HAP-1 (cell line): ENCODE measurements at places on chromosomes 6 and 20.

DNA sequence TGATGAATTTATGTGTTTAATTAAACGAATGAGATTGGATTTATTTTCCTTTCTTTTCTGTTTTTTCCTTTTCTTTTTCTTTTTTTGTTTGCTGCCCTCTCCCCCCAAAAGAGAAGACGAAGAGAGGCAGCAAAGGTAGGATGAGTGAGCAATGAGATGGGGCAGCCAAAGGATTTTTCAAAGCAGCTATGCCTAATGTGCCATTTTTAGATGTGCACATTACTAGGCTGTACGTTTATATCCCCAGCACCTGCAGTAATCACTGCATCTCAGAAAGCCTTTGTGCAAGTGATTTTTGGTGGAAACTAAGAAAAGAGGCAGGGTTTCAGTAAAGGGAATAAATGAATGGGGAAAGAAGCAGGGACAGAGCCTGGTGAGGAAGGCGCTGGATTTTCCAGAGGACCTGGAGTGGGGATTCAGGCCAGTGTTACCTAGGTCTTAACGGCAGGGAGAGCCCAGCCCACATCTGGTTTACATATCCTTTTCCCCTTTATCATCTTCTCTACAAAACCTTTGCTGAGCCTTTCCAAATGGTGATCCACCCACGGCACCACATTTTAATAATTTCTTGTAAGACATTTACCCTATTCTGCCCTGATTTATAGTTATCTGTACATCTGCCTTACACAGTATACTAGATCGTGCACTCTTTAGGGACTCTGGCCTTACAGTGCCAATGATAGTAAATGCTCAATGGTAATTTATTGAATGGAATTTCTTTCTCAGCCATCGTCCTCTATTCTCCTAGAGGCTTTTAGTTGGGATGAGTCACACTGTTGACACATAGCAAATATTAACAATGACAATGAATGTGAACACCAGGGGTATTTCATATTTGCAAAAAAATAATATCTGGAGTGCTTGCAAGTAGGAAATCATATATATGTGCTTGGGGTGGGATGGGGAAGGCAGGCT is 38.3 kb upstream of the ATXN1 start:
- DNase-seq: no peak

GRCh38 chr20:21189761-21190523 is 64.1 kb downstream of the KIZ start:
- DNase-seq: peak; percentile 80

GRCh38 chr6:5640614-5641013 is 366.1 kb downstream of the NRN1 start:
- no peak for DNase-seq

DNA sequence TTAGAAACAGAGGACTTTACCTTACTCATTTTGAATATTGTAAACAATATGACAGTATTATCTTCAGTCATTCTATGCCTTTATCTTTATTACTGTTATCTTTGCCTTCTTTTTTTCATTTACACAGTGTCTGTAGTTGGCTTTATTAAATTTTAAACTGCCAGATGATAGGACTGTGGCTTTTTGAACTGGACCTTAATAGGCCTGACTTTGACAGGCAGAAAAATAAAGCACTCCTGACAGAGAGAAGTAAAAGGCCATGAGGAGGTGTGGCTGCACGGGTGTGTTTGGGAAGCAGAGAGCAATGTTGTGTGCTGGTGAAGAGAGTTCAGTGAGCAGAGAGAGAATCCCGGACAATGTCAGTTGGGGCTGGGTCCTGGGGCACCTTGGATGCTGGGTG is 7.8 kb downstream of the TRIM40 start:
- no peak for DNase-seq

- DNase-seq: peak; percentile 94
Observed at GRCh38 chr20:63973636-63974401, 4.1 kb upstream of the ZNF512B start.

DNA sequence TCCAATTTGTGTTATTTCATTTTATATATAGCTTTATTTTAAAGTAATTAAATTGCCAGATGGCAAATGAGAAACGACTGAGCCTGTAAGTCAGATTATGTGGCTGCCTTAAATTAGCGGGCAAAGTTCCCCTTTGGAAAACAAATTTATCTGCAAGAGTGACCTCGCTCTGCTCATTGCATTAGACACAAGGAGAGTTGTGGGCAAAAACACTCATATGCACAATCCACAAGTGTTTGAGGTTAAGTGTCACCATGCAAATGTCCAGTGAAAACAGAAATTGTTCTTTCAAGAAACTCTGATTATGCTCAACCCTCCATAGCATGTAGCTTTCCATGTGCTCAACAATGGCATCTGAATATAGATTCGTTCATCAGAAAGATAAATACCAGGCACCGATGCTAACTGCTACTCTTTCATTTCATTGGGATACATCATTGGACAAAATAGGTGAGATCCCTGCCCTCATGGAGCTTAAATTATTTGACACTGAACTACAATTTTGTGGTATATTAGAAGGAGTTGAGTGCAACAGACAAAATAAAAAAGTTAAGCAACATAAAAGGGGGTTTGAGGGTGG is 1.7 kb upstream of the NHSL1 start:
- no peak for DNase-seq

DNA sequence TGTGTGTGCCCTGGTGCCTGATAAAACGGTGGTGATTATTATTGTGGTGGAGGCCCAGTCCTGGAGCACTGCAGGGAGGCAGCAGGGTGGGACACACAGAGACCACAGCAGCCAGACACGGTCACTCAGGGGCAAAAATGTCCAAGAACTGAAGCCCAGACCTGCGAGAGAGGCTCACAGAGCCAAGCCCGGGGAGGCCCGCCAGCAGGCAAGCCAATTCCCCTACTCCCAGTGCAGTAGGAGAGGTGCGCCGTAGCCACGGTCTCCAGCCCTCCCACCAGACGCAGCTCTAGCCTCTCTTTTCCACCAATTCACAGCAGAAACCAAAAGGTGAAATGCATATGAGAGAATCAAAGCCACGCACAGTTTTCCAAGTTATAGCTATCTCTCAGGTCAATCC is 179.4 kb upstream of the TAB2 start:
- DNase-seq: no peak

DNA sequence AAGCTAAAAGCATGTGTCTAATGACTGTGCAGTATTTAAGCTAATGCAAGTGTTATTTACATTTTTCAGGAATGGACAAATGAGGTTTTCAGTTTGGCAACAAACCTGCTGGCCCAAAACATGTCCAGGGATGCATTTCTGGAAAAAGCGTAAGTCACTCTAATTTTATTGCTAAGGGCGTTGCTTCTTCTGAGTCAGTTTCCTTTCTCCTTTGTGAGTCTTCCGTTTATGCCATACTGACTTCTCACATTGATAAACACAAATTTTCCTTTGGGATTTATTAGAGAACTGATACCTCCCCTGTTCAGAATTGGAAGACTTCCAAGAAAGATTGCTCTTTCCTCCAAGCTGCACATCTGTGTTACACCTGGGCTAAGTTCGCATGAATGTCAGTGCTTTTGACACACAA is 422.9 kb upstream of the PLCB4 start:
- no peak for DNase-seq

DNA sequence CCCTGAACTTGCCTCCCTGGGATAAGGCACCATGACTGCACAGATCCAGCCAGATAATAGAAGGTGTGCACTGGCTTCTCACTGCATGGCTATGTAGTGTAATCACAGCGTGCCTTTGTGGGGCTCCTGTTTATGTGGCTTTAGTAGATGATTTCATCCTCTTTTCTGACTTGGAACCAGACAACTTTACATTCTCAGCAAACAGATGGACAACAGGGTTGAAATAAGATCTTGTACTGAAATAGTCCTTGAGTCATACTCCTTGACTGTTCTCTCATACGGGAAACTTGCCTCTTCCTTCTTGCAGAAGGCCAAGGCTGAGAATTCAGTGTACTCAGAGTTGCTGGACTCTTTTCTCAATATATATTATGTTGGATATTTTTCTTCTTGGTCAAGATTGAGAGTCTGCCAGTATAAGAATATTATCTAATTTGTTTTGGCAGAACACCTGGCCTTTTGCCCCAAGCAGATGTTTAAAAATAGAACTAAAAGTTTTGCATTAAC is 25.0 kb upstream of the RNF144B start:
- no peak for DNase-seq

DNA sequence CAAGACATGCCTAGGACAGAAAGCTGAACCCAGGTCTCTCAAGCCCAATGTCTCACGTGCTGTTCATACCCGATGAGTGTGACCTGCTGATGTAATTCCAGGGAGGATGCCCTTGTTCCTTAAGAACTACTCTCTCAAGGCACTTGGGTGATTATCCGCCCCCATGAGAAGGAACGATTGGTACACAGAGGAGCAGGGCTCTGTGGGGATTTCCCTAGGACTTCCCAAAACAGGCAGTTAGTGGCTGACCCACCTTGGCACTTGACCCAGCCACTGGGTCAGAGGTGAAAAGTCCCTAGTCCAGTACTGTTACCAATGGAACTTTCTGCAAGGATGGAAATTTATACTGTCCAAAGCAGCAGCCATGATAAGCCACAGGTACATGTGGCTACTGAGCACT is 9.2 kb upstream of the BPIFB6 start:
- no peak for DNase-seq

- no peak for DNase-seq
Observed at GRCh38 chr6:14723535-14724086, 522.3 kb upstream of the JARID2 start.

DNA sequence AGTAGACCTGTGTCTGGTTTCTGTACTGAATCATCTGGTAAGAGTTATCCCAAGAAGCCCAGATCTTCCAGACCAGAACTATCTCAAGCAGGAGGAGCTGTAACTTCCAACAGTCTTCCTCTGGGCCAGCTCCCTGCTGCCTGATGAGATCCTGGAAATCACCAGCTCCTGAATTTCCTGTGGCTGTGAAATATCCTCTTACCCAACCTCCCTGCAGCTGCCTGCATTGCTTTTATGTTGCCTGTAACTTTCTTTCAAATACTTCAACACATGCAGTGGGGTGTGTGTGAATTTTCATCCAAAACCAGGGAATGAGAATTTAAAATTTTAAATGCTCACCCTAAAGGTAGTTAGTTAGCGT is 160.5 kb upstream of the LAMP5 start:
- no peak for DNase-seq

GRCh38 chr6:56727097-56727850 is 84.6 kb upstream of the DST start:
- DNase-seq: no peak

DNA sequence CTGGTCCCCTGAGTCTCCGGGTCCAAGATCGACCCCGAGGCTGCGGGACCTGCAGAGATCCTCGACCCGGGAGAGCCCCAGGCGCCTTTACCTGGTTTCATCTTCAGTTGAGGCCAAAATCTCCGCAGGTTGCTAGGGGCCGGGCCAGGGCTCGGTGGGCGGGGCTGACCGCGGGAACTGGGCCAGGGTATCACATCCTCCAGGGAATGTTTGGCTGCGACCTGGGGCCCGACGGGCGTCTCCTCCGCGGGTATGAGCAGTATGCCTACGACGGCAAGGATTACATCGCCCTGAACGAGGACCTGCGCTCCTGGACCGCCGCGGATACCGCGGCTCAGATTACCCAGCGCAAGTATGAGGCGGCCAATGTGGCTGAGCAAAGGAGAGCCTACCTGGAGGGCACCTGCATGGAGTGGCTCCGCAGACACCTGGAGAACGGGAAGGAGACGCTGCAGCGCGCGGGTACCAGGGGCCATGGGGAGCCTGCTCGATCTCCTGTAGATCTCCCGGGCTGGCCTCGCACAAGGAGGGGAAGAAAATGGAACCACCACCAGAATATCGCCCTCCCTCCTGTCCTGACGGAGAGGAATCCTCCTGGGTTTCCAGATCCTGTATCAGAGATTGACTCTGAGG is 53.8 kb upstream of the POLR1H start:
- no peak for DNase-seq

DNA sequence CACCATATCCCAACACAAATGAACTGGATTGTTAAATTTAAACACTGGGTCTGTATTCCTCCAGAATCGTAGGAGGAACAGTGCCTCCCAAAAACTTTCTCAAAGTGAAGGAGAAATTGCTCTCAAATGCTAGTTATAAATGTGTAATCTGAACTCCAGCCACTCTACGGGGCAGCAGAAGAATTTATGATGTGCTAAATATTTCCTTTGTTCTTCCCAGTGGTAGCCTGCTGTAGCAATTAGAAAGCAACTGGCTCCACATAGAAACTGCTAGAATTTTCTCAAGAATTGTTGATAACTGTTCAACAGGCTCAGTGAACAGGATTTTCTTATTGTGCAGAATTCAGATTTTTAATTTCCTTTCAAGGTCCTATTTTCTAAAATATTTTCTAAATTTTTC is 49.8 kb upstream of the EYA4 start:
- no peak for DNase-seq

DNA sequence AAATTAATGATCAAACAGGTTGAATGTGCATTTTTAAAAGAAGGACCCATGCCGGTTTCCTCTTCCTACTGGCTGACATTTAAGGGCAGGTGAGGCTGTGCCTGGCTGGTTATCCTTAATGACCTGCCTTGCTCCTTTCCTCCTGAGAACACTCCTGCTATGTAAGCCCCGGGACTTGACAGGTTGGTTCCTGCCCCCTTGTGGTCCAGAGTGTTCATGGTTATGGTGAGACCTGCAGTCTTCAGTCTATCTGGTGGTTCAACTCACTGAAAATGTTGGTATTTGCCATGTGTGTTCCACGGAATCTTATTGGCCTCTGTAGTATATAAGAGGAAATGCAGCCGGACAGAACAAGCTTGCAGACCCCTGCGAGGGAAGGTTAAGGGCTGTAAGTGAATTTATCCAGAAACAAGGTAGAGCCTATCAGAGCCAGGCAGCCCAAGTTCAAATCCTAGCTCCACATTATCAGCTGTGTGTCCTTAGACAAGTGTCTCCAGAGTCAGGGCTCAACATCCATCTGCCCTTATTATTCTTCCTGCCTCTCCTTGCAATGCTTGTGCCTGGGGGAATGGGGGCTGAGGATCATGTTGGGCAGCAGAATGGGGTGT is 5.2 kb upstream of the BPIFA3 start:
- DNase-seq: peak; percentile 64

DNA sequence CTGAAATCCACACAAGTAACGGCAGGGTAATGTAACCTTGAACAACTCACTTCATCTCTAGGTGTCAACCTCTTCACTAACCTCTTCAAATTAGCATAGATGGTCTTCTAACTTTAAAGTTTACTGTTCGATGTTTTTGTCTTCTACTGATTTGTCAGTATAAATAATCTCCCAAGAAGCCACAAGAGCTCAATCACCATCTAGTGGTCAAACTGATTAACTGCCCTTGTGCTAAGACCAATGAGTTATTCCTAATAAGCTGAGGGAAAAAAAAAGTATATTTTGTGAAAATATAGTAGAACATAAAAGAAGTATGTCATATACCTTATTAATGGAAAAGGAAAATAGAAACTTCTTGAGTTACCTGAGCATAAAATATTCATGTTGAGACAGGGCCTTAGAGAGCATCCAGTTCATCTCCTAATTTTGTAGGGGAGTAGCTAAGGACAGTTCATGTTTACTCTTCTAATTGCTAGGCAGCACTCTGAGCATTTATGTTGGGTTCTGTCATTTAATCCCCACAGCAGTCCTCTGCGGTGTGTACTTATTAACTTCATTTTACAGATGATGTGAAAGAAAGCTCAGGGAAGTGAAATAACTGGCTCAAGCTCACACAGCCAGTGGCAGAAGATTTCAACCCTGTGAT is 317.1 kb downstream of the ESR1 start:
- peak; percentile 64 for DNase-seq

- DNase-seq: no peak
Observed at GRCh38 chr6:24589334-24589733, 56.7 kb downstream of the KIAA0319 start.
